ENCODE measurements at places on chromosomes 1 and 21. TPM values are rescaled to one million over a fixed set of nuclear protein-coding genes. Genes with fewer than 3 reads are reported as not detected.

NBPF1 gene
- total RNA-seq, result 6.5 TPM

TIAM1 gene
- total RNA-seq, result 43.7 TPM

FLG gene
- total RNA-seq, result not detected

ZP4 gene
- total RNA-seq, result not detected

NBPF6 gene
- not detected for total RNA-seq

CASQ2 gene
- total RNA-seq, result not detected

S100A7A gene
- not detected for total RNA-seq

F3 gene
- 0.18 TPM for total RNA-seq

PIGK gene
- total RNA-seq, result 15.1 TPM

SLC16A4 gene
- 0.45 TPM for total RNA-seq

Data from activated naive CD4-positive, alpha-beta T cell treated with anti-CD3 and anti-CD28 coated beads, Interleukin-2, amount 50 U/mL, for 72 hours (primary cell).